Vagina (tissue), 2 donors: ENCODE measurements at places on chromosomes 5 and 9. TPM values are rescaled to one million over a fixed set of nuclear protein-coding genes. Genes with fewer than 3 reads are reported as not detected.

Gene ALDH1A1
- 126 TPM for total RNA-seq

GRCh38 chr9:124758061-124758460, 13.1 kb downstream of the NR6A1 start:
- H3K27ac ChIP-seq = no peak overlapping the region
- no peak for DNase-seq
- H3K27me3 ChIP-seq = no peaks in the 10 kb centered on the region
- no peaks in the 10 kb centered on the region for H3K36me3 ChIP-seq

DNA sequence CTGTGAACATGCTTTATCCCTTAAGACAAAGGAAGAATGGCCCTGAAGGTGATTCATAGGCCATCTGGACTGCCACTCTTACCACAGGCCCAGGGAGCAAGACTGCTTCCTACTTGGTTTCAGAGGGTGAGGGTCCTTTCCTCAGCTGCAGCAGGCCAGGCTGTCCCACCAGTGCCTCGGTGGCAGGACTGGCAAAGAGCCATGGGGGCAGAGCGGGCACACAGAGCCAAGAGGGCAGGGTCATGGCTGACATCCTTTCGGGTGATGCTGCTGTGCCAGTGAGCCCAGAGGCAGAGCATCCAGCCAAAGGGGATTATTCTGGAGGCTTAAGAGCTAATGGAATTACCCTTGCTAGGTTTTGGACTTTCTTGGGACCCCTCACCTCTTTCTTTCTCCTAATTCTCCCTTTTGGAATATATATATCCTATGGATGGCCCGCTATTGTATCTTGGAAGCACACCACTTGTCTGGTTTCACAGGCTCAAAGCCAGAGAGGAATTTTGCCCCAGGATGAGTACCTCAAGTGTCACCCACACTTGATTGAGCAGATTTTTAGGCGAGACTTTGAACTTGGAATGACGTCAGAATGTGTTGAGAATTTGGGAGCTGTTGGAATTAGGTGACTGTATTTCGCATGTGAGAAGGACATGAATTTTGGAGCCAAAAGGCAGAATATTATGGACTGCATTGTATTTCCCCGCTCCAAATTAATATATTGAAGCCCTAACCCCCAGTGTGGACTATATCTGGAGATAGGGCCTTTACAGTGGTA, 180.6 kb downstream of the BARX1 start:
- DNase-seq = no peak
- no peaks in the 10 kb centered on the region for H3K27me3 ChIP-seq
- no peak overlapping the region for H3K4me3 ChIP-seq
- H3K27ac ChIP-seq = no peak overlapping the region
- no peaks in the 10 kb centered on the region for H3K4me1 ChIP-seq
- H3K36me3 ChIP-seq = no peaks in the 10 kb centered on the region

Gene S1PR3
- total RNA-seq = 39.3 TPM

DNA sequence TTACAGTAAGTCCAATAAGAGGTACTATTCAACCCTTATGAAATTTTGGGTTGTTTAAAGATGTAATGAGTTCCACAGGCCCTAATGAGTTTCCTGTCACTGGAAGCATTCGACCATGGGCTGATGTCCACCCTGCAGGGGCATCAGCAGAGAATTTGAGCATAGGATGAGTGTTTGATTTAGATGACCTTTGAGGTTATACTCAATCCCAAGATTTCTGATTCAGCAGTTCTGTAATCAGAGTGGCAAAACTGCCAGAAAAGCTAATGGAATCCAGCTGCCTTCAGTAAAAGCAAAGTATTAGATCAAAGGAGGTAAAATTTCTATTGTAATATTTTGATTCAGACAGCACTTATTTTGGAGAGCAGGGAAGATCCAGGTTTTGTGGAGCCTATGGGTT, 68.3 kb downstream of the COX7C start:
- H3K4me3 ChIP-seq = no peak overlapping the region
- H3K4me1 ChIP-seq = no peaks in the 10 kb centered on the region
- no peaks in the 10 kb centered on the region for H3K36me3 ChIP-seq
- H3K27ac ChIP-seq = no peak overlapping the region
- H3K27me3 ChIP-seq = no peaks in the 10 kb centered on the region
- no peak for DNase-seq

GRCh38 chr5:14200312-14200990, 57.3 kb downstream of the TRIO start:
- DNase-seq = no peak
- peaks cover 30% of the 10 kb centered on the region for H3K4me1 ChIP-seq
- no peak overlapping the region for H3K4me3 ChIP-seq
- no peak overlapping the region for H3K27ac ChIP-seq
- H3K36me3 ChIP-seq = no peaks in the 10 kb centered on the region
- no peaks in the 10 kb centered on the region for H3K27me3 ChIP-seq

DNA sequence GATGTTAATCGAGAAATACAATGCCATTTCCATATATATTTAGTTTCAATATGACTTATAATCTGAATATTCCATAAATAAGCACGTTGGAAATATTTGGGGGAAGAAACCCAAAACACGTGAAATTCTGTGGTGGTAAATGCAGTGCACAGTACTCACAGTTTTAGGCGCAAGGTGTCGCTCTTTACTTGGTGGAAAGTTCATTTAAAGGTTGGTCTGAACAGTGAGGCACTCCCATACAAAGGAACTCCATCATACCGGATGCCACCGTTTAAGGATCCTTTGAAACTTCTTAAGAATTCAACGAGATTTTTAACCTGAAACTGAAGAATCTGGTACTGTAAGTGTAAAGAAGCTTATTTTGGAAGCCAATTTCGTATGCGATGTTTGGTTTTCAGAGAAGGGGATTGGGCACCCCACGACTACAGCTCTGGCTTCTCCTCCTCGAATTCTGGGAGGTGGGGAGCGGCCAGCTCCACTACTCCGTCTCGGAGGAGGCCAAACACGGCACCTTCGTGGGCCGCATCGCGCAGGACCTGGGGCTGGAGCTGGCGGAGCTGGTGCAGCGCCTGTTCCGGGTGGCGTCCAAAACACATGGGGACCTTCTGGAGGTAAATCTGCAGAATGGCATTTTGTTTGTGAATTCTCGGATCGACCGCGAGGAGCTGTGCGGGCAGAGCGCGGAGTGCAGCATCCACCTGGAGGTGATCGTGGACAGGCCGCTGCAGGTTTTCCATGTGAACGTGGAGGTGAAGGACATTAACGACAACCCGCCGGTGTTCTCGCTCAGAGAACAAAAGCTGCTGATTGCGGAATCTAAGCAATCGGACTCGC, at the start of gene PCDHA11:
PCDHA11 (plus strand) TSS at position 237 of the 834 bp plus-strand sequence; CDS start at position 384, 147 bp downstream.
- no peak for DNase-seq
- H3K4me3 ChIP-seq = no peak within 1 kb of the TSS
- no peaks in the 10 kb centered on the region for H3K36me3 ChIP-seq
- H3K27ac ChIP-seq = no peak within 1 kb of the TSS
- H3K4me1 ChIP-seq = no peaks in the 10 kb centered on the region
- H3K27me3 ChIP-seq = no peaks in the 10 kb centered on the region

GRCh38 chr9:69820955-69821788, 555 bp downstream of the CFAP95 start:
- no peaks in the 10 kb centered on the region for H3K27me3 ChIP-seq
- no peak overlapping the region for H3K27ac ChIP-seq
- no peak for DNase-seq
- no peaks in the 10 kb centered on the region for H3K36me3 ChIP-seq

DNA sequence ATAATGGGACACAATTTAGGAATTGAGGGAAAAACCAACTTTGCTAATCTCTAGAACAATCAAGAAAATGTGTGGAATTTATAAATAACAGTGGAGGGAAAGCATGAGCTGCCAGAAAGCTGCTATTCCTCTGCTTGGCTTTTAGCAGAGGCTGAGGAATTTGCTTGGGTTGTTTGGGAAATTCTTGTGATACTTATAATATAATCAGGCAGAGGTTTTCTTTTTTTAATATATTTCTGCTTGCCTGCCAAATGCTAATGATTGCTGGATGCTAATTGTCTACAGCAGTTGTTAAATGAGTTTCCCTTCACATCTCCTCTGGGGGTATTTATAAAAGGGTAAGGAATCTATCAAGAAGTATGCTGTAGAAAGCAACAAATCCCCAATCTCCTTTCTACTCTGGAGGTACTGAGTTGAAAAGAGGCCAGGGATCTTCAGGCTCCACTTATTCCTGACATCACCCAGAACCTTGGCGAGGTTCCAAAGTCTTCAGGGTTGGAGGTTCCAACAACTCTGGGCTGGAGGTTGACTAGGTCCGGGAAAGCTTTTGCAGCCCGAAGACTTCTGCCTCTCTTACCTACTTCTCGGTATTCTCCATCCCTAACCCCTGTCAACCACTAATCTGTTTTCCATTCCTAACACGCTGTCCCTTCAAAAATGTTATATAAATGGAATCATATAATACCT, 60.4 kb upstream of the TMED7 start:
- no peaks in the 10 kb centered on the region for H3K4me1 ChIP-seq
- no peak overlapping the region for H3K27ac ChIP-seq
- no peak overlapping the region for H3K4me3 ChIP-seq

Gene KCNV2
- not detected for total RNA-seq

DNA sequence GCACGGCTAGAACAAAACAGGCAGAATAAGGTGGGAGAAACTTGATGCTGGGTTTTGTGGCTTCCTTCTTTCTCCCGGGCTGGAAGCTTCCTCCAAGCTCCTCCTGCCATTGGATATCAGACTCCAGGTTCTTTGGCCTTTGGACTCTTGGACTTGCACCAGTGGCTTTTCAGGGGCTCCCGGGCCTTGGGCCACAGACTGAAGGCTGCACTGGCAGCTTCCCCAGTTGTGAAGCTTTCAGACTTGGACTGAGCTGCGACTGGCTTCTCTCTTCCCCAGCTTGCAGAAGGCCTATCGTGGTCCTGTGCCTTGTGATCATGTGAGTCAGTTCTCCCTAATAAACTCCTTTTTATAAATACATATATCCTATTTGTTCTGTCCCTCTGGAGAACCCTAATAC, 364.4 kb downstream of the DNAH5 start:
- no peaks in the 10 kb centered on the region for H3K36me3 ChIP-seq
- no peak overlapping the region for H3K4me3 ChIP-seq
- H3K4me1 ChIP-seq = no peaks in the 10 kb centered on the region
- H3K27me3 ChIP-seq = no peaks in the 10 kb centered on the region
- no peak for DNase-seq
- H3K27ac ChIP-seq = no peak overlapping the region

DNA sequence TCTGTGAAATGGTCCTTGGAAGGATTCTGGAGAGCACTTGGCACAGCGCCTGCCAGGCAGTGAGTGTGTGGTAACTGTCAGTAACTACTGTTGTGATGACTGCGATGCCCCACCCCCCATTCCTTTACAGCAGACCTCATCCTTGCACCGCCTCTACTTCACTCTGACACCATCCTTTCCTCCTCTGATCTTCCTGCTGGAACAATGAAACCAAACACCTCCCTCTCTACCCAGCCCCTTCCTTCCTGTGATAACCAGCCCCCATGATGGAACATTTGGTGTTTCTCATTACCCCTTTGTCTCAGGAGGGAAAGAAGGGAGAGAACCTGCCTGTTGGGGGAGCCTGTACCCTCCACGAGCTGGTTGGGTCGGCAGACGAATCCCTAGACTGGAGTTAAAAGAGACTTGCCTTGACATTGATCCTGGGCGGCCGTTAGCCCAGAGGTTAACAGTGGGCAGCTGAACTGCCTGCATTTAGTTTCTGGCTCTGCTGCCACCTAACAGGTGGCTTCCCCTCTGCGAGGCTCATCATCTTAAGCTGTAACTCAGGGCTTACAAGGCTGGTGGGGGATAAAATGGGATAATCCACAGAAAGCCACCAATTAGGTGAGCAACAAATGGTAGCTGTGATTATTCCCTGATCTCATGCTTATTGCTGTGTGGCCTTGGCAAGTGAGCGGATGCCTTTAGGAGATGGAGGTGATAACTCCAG, 34.2 kb upstream of the GRPEL2 start:
- no peaks in the 10 kb centered on the region for H3K4me1 ChIP-seq
- no peak overlapping the region for H3K27ac ChIP-seq
- H3K36me3 ChIP-seq = no peaks in the 10 kb centered on the region
- H3K27me3 ChIP-seq = no peaks in the 10 kb centered on the region
- no peak for DNase-seq

Gene ARSI
- 4.7 TPM for total RNA-seq

Gene ELAVL2
- 2.2 TPM for total RNA-seq

- no peaks in the 10 kb centered on the region for H3K27me3 ChIP-seq
- no peak overlapping the region for H3K4me3 ChIP-seq
- H3K27ac ChIP-seq = no peak overlapping the region
Measured at GRCh38 chr9:6024035-6024554, 8.7 kb upstream of the RANBP6 start.

DNA sequence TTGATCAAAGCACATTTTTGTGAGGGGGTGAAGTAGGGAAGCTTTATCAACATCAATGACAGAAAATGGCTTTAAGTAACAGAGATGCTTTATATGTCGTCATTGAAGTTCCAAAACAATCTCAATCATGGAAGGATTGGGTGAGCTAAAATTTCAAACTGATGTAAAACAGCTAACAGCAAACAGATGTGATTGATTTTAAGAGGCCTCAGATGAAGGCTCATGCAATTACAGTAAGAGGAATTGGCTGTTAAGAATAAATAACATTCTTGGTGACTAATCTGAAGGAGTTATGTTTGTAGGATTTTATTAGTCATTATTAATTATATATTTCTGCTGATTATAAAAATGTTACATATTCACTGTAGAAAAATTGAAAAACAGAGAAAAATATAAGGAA, 63.5 kb upstream of the PUM3 start:
- DNase-seq = no peak
- no peak overlapping the region for H3K27ac ChIP-seq
- no peaks in the 10 kb centered on the region for H3K27me3 ChIP-seq
- no peaks in the 10 kb centered on the region for H3K4me1 ChIP-seq

Gene BRINP1
- 0.49 TPM for total RNA-seq

DNA sequence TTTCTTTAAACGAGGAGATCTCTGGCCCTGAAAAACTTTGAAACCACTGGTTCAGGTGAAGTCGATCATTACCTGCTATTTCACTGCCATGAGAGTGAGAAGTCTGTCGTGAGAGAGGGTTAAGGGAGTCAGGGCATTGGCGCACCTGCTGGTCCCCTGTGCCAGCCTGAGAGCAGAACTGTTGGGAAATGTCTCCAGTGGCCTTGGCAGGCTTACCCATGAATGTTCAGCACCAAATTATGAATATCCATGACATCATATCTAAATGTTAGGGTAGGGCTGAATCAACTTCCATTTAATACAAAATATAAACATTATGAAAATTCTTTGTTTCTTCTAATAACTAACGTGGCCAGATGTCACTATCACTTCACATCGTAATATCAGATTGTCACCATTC, 379.3 kb downstream of the KDM4C start:
- H3K36me3 ChIP-seq = no peaks in the 10 kb centered on the region
- H3K27ac ChIP-seq = no peak overlapping the region
- no peaks in the 10 kb centered on the region for H3K4me1 ChIP-seq
- no peak for DNase-seq
- H3K4me3 ChIP-seq = no peak overlapping the region
- no peaks in the 10 kb centered on the region for H3K27me3 ChIP-seq

Gene CEMIP2
- total RNA-seq = 46.7 TPM

DNA sequence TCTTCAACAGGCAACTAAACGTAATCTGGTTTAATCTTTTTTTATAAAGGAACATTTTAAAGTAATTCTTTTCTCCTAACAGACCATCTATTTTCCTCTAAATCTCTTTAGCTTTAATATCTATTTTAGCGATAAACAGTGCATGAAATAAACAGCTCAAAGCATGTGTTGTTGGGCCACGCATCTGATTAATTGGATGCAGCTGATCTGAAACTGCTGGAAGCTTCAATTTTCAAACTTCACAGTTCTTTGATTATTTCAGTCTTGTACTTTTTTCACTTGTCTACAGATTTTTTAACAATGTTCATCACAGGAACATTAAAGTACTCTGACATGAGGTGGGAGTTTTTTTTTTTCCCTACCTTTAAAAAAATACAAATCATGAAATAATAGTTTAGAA, 443.6 kb downstream of the HCN1 start:
- H3K4me3 ChIP-seq = no peak overlapping the region
- H3K4me1 ChIP-seq = no peaks in the 10 kb centered on the region
- H3K27me3 ChIP-seq = no peaks in the 10 kb centered on the region
- H3K36me3 ChIP-seq = no peaks in the 10 kb centered on the region

Gene OR1Q1
- total RNA-seq = not detected
